ENCODE measurements at places on chromosomes 7 and 10.

DNA sequence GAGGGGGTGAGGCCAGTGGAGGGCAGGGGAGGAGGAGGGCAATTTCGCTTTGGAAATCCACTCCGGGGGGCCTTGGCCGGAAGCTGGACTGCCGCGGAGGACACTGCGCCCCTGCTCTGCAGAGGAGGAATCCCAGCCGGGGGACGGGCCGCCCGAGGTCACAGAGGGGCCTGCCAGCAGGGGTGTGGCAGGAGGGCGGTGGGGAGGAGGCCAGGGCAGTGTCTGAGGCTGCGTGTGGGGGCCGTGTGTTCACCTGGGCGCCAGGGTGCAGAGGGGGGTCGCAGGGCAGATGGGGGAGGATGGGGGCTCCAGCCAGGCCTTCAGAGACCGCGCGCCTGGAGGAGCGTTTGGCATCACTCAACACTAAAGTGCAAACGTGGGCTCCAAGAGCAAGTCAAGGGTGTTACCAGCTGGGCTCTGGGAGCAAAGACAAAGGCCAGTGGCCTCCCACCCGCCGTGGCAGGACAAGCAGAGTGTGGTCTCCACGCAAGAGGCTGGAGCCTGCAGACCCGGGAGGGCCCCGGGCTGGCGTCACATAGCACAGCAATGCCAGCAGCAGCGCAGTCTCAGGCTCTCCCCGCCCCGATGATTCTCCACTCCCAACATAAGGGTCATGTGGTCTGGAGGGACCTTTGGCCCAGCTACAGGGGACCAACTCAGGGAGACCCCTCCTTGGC lies 45.3 kb upstream of the DNAJB6 start:
- DNase-seq: no peak

DNA sequence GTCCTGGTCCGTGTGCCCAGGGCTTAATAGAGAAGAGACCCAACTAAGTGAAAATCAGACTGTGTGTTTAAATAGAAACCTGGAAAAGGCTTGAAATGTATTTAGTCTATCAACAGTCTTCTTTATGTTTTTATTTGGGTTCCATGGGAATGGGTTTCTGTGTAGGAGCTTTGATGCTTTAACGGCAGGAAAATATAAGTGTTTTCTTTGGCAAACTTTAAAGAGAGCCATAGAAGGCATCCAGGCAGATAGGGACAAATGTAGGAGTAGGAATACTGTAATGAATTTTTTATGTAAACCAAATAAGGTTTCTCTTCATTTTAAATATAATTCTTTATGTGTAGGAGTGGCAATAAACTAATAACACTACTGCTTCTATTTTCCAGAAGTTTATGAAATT lies 989.0 kb downstream of the GATA3 start:
- no peak for DNase-seq

- DNase-seq: no peak
Observed at GRCh38 chr10:101646364-101646763, 48.6 kb downstream of the FBXW4 start.

- DNase-seq: no peak
Observed at GRCh38 chr10:31000867-31001266, 30.8 kb downstream of the ZNF438 start.

GRCh38 chr10:118758449-118758848 lies 3.7 kb upstream of the CACUL1 start:
- DNase-seq: no peak

- no peak for DNase-seq
Observed at GRCh38 chr7:681551-682307, 44.8 kb upstream of the DNAAF5 start.

GRCh38 chr10:660970-661596 lies 28.4 kb downstream of the DIP2C start:
- no peak for DNase-seq

GRCh38 chr10:92076722-92077121 lies 153.2 kb downstream of the BTAF1 start:
- DNase-seq: no peak

DNA sequence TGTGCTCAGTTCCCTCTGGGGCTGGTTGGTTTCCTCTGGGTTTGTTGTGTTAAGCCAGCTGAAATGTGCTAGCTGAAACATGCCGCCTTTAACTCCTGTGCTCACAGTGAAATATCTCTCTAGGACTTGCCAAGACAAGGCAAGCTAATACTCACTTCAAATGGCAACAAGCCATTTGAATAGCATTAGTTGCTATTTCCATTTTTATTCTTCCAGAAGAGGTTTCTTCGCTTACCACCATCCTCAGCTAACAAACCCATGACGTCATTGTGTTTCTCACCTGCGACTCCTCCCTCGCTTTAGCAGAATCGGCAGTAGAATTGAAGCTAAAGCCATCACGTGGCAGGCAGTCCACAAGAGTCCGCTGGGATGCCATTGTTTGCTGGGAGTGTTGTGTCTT lies 61.3 kb downstream of the ZNF22 start:
- DNase-seq: no peak
